ENCODE measurements at places on chromosomes 2 and 18.

DNA sequence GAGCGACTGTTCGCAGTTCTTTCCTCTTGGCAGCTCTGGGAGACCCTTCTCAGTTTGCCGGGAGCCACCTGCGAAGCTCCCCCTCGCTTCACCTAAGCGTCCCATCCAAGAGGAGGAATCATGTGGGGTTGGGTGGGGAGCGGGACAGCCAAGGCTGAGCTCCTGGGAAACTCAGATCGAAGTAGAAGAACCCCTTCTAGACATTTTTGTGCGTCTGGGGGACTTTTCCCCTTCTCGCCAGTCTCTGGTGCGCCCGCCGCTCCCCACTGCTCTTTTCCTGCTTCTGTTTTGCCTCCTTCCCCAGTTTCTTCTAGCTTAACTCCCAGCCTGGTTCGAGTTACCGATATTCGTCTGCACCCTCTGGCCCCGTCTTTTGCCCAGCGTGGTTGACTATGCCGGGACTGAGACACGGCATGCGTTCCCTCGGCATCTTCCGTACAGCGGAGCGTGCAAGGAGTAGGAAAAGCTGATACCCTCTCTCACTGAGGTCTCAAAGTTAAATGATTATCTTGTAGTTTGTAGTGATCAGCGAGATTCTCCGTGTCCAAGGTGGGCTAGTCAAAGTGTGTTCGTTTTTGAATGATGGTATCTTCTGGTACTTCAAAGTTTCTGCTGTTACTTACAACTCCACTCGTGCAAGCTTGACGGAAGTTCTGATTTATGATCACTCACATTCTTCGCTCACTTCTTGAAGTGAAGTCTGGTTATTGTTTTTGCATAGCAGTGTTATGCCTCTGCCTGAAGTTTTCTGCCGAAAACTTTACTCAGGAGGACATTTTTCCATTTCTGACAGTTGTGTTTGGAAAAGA is 664 bp downstream of the CAMKMT start:
- peak; percentile 48 for DNase-seq

- no peak for DNase-seq
These were observed 763.3 kb downstream of the TRIB2 start for GRCh38 chr2:13480057-13480456.

DNA sequence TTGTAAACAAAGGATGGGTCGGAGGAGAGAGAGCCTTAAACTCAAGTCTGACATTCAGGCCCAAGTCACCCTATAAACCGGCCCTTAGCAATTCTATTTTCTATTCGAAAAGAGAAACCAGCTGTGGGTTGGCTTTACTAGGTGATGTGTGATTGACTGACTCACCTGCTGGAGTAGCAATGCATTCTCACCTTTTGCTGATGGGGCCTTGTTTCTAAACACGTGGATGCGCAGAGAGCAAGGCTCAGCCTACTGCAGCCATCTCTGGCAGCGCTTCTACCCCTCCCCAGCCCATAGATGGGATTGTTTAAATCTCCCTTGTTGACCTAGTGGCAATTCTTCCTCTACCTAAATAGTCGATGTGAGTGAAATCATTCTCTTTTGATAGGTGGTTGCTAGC is 138.5 kb downstream of the MEIS1 start:
- no peak for DNase-seq

DNA sequence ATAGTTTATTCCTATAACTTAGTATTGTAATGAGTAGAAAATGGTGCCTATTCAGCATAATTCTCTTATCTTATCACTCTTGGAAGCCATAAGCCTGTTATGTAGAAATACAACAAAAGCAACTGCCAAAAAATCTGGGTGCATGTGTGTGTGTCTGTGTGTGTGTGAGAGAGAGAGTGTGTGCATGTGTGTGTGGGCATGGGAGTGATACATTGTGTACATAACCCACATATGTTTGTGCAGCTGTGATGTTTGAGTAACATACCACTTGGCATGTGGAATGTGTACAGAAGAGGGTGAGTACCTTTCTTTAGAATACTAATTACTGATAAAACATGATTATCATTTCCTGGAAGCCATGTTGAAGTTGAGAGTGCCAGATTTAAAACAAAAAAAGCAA is 642.3 kb upstream of the SYT4 start:
- DNase-seq, result no peak

- no peak for DNase-seq
These were observed 42.7 kb upstream of the PAIP2B start for GRCh38 chr2:71269511-71270090.

- DNase-seq, result no peak
These were observed 41.5 kb downstream of the SUCLG1 start for GRCh38 chr2:84417453-84418145.
